ENCODE measurements at places on chromosomes 1 and 21. TPM values are rescaled to one million over a fixed set of nuclear protein-coding genes. Genes with fewer than 3 reads are reported as not detected.

Gene PDIK1L
- total RNA-seq, result 32.9 TPM

Gene NUF2
- total RNA-seq, result 14.2 TPM

Gene IFI44
- total RNA-seq, result 23.2 TPM

Gene C8B
- not detected for total RNA-seq

Gene CD1E
- total RNA-seq, result not detected

Gene ALX3
- total RNA-seq, result 2.5 TPM

Gene ACTL8
- not detected for total RNA-seq

Gene AMPD1
- 0.71 TPM for total RNA-seq

Gene LAD1
- total RNA-seq, result 3.8 TPM

Gene CLCA1
- total RNA-seq, result not detected

Data from camera-type eye (tissue), 1 donor.